ENCODE measurements at places on chromosomes 1 and 21.

- no peak for DNase-seq
Measured at GRCh38 chr1:47682198-47682597, 244.4 kb downstream of the FOXD2 start.

DNA sequence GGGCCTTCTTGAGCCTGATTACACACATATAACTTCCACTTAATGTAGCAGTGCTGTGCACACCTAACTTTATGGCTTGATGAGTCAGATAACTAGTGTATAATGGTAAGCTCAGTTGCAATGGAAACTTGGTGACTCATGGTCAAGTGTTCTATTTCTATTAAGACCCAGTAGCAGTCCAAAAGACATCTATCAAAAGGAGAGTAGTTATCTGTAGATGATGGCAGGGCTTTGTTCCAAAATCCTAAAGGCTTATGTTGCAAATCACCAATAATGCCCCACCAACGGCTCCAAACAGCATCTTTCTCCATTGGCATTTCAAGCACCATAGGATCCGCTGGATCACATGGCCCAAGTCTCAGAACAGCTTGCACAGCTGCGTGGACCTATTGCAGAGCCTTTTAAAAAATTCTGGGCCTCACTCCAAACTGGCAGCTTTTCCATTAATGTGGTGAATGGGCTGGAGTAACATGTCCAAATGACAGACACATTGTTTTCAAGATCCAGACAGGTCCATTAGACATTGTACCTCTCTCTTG lies 566.8 kb upstream of the USP24 start:
- no peak for DNase-seq

DNA sequence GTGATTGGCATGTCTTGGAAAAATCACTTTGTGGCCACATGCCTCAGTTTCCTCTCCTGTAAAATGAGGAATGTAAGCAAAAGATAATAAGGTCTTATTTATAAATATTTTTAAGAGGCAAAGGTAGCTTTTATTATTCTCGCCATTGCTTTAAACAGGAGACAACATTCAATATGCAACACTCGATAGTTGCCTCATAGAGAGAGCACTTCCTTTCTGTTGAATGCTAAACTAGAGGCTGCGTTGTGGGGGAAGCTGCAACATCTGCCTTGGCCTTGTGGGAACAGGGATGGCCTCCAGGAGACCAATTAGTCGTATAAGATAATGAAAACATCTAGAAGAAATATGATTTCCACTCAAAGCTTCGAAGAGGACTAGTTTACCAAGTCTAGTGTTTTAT lies 3.5 kb downstream of the OSCP1 start:
- DNase-seq, result peak; percentile 18

GRCh38 chr1:230708631-230709580 lies 5.0 kb downstream of the AGT start:
- DNase-seq, result no peak

DNA sequence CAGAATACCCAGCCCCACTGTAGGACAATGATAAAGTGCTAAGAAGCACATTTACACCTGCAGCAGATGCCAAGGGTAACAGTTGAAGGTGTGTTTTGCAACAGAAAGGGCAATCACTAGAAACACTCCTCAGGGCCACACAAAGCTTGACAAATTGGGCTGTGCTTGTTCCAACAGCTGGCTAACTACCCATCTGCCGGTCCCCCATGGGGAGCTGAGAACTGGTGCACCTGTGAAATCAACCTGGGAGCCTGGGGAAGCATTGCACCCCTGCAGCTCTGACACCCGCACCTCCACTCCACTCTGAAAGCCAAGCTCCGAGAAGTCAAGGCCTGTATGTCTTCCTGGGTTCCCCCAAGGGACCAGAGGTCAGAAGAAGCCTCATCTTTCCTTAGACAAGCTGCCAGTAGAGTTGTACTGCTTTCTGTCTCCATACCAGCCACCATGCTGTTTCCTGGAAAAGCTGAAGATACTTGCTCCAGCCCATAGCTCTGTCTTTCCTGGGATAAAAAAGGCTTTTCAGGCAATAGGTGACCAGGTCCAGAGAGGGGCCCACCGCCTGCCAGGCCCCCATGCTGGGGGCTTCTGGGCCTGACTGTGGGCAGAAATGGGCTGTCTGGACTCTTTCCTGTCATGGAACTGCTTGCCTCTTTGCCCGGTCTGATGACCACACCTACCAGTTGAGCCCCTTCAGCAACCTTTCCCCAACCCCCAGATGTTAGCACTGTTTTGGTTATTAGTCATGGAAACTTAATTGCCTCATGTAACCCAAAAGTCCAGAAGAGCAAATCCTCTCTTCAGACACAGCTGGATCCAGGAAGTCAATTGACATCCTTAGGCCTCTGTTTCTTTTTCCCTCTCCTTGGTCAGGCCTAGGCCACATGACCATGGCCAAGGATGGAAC lies 93.6 kb downstream of the KIF14 start:
- DNase-seq, result peak; percentile 93

- peak; percentile 66 for DNase-seq
Measured at GRCh38 chr1:27598902-27599528, 4.9 kb downstream of the AHDC1 start.

GRCh38 chr1:32746130-32746529 lies 43.6 kb upstream of the SYNC start:
- DNase-seq, result peak; percentile 8

- peak; percentile 95 for DNase-seq
Measured at GRCh38 chr1:202315576-202316168, 26.1 kb downstream of the UBE2T start.

DNA sequence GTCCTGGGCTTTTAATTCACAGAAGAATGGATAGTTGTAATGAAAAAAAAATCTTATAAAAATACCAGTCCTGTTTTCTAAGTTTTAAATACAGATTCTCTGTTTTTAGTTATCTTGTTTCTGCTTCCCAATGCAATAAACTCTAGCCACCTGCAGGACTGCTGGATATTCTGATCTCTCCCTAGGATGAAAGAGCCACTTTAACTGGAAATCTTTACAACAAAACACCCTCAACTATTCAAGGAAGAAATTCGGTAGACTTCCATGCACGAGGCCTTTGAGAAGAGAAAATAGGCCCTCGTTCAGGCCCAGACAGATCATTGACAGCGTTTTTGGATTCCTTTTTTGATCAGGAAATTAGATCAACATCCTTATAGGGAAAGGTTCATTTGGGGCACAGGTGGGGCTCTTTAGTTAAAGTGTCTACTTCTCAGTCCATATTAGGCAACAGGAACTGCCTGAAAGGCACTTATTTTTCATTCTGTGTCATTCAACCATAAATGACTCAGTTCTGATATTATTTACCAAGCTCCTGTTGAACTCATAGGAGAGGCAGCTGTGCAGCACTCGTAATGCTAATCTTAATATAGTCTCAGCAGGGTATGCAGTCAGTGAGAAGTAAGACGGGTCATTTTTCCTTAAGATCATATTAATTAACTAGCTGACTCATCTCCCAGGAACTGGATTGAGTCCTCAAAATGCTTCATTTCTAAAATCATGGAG lies 71.1 kb upstream of the ERRFI1 start:
- peak; percentile 90 for DNase-seq

DNA sequence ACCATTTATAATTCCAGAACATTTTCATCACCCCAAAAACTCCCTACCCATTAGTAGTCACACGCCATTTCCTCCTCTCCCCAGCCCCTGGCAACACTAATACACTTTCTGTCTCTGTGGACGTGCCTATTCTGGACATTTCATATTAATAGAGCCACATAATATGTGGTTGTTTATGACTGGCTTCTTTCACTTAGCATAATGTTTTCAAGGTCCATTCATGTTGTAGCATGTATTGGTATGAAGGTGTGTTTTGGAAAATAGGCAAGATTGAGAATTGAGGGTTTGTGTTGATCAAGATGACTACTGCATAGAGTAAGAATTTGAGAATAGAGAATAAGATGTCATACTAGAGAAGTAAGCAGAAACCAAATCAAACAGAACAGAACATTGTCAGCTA lies 67.5 kb downstream of the ZFYVE9 start:
- no peak for DNase-seq

- no peak for DNase-seq
Measured at GRCh38 chr1:28417441-28417922, 47.9 kb downstream of the PHACTR4 start.

- no peak for DNase-seq
Measured at GRCh38 chr1:228001738-228002535, 4.9 kb upstream of the WNT3A start.

DNA sequence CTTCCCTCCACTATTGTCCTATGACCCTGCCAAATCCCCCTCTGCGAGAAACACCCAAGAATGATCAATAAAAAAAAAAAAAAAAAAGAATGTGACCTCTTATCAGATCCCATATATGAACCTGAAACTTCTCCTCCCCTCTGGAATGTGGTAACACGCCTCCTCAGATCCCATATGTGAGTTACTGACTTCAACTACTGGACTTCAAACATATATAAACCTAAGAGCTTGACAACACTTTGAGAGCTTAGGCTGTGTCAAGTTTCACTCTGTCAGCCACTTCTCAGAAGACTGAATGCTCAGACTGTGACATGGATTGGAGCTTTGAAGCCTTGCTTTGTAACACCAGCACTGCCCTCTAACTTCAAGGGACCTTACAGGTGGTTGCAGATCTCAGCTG lies 148.4 kb downstream of the COP1 start:
- DNase-seq, result no peak

DNA sequence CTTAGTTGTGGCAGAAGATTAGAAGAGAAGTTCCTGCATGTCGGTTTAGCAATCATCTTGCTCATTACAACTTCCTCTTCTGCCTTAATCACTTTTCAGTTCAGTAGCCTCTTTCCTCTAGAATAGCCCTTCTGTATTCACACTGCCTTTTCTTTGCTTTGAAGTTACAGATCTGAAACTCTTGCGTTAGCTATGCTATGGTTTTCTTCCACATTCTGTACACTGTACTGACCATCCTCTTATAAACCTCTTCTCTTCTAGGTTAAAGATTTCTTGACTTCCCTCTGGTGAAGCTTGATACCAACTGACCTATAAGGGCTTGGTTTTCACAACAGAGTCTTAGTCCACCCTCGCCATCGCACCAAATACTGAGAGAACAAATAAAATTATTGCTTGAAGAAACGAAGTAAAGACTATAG lies 35.0 kb downstream of the C21orf91 start:
- DNase-seq, result no peak

GRCh38 chr1:81030441-81030840 lies 770.3 kb upstream of the ADGRL2 start:
- no peak for DNase-seq

DNA sequence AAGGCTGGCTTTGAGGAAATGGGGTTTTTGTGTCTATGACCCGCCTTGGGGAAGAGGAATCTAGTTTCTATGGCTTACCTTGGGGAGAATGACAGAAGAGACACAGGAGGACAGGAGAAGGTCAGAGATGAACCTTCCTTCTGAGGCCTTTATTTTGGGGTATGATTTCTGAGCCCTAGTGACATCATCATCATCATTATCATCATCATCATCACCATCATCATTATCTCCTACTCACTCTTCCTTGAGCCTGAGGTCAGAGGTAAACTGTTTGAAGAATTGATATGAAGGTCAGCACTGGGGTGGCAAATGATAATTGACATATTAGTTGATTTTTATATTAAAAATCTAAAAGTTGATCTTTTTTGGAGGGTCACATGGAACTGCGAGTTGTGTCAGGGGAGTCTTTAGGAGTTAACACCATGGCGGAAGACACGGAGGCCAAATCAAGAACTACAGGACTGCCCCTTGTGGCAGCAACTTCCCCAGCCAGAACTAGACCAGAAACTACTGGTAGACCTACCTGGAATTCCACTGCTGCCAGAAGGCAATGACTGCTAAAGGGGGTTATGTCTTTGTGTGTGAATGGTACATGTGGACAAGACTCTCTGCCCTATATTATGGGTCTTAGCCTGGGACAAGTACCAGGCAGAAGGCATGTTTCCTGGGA lies 49.8 kb upstream of the WLS start:
- no peak for DNase-seq

- DNase-seq, result no peak
Measured at GRCh38 chr1:6329851-6330250, 63.7 kb downstream of the ACOT7 start.

DNA sequence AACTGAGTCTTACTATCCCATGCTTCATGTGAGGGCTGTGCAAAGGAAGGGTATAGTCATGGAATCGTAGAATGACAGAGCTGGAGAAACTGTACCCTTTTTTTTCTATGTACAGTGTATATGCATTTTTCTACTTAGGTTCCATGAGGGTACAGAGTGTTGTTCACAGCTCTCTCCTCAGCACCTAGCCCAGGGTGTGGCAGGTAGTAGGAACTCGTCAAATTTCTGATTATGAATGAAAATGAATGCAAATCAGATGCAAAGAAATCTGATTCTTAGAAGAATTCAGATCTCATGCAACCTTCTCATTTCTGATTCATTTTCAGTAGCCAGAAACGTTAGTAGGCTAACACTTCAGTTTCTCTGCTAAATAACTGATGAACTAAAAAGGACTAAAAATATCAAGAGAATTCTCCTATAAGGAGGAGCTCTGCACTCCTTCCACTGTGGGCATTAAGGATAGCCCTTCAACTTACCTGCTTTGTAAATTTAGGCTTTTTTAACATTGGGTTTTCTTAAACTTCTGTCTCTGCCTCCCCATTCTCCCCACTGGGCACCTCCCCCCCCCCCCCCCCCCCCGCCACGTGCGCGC lies 18.0 kb upstream of the HHAT start:
- DNase-seq, result peak; percentile 41

DNA sequence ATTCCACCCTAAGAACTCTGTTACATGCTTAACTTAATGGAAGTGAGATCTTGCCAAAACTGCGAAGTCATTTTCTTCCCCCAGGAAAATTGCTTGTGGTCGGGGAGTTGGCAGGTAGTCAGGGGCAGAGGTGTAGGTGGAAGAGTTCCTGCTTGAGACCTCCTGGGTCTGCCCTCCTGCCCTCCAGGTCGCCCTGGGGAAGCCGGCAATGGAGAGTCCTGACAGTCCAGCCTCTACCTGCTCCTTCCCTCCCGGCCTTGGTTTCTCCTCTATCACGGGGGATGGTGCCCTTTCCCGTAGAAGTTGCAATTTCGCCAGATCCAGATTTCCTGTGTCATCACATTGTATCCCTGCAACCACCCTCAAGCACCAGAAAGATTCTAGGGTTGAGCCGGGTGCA lies 463.8 kb downstream of the MATN1 start:
- DNase-seq, result no peak

DNA sequence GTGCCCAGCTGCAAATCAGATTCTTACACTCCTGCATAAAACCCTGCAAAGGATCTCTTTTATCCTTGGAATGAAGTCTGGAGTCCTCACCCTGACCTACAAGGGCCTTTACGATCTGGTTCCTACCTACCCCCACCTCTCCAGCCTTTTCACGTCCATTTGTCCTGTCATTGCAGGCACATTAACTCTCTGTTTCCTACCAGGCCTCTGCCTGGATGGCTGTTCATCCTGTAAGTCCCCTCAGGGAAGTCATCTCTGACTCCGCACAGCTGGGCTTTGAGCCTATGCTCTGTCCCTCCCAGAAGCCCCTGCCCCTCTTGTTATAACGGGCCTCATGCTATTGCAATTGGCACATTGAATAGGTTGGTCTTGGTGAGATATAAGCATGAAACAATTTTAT lies 96.8 kb upstream of the USP24 start:
- no peak for DNase-seq

Data from NCI-H69 (cell line).